ENCODE measurements at places on chromosomes 3 and 15. TPM values are rescaled to one million over a fixed set of nuclear protein-coding genes. Genes with fewer than 3 reads are reported as not detected.

The ASB14 gene
- 2.5 TPM for total RNA-seq

GRCh38 chr3:196323016-196323415 is 5.0 kb upstream of the DYNLT2B start:
- no peak for DNase-seq
- no peaks in the 10 kb centered on the region for H3K36me3 ChIP-seq
- no peak overlapping the region for H3K4me3 ChIP-seq

GRCh38 chr3:133713347-133713746 is 32.8 kb upstream of the TF start:
- H3K4me1 ChIP-seq = no peaks in the 10 kb centered on the region
- no peak overlapping the region for H3K27ac ChIP-seq
- H3K27me3 ChIP-seq = no peaks in the 10 kb centered on the region
- no peaks in the 10 kb centered on the region for H3K36me3 ChIP-seq

The TRIM42 gene
- not detected for total RNA-seq

The XCR1 gene
- total RNA-seq = not detected

Measured in right atrium auricular region (tissue), 2 donors.